Esophagus mucosa (tissue), 1 donor: ENCODE measurements at places on chromosomes 2 and 18. TPM values are rescaled to one million over a fixed set of nuclear protein-coding genes. Genes with fewer than 3 reads are reported as not detected.
A peak's percentile ranks its signal among the peaks of the same experiment; 100 is the strongest.

The CLEC4F gene
- not detected for total RNA-seq

The POTEC gene
- total RNA-seq, result not detected

The UGT1A5 gene
- 0.68 TPM for total RNA-seq

The BOK gene
- 35.0 TPM for total RNA-seq

The RAX gene
- total RNA-seq, result not detected

The VAMP8 gene
- total RNA-seq, result 264 TPM

The CABLES1 gene
- 7.8 TPM for total RNA-seq

The CRYBA2 gene
- not detected for total RNA-seq

The SOX11 gene
- total RNA-seq, result not detected

The NAPG gene
- 24.4 TPM for total RNA-seq

GRCh38 chr18:35711227-35711626 lies 129.7 kb downstream of the GALNT1 start:
- ATAC-seq, result no peak

- ATAC-seq, result no peak
These were observed 15.2 kb downstream of the IL18RAP start for GRCh38 chr2:102438111-102438510.

DNA sequence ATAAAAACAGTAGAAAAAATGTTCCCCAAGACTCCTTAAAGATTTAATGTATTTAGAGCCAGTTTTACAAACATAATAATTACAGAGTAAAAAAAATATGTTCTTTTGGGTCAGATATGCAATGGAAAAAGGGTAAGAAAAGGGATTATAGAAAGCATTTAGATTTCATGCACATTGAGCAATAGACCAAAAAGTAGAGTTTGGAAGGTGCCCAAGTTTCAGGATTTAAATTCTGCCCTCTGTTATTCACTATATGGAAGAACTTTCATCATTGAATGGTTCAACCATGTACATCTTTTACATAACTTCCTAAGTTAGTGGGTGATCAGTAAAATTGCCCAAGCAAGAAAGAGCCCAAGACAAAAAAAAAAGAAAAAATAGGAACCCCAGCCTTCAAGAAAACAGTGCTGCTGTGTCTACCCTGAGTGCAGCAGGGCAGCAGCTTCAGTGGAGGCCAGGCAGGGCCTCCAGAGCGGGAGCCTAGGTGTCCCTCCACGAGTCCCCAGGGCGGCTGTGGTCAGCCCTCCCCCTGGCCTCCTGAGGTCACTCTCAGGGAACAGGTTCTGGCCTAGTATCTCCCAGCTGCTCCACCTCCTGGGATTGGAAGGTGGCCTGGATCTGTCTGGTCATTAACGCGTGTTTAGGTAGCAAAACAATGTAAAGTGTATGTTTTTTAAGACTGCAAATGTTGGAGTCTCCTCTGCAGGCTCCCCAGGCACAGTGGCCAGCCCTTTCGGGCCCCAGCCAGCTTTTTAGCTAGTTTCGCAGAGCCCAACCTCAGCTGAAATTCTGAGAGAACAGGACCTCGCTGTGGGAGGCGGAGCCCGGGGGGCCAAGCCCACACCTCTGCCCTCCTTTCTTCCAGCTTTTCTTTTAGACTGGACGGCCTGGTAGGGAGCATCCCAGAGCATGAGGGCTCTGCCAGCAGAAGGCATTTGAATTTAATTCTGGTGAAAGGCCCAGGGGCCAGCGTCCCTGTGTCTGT lies 77.3 kb downstream of the TEX51 start:
- no peak for ATAC-seq

GRCh38 chr2:112625474-112626114 lies 20.1 kb upstream of the SLC20A1 start:
- ATAC-seq, result no peak

GRCh38 chr2:45885171-45885621 lies 233.7 kb downstream of the PRKCE start:
- ATAC-seq, result no peak

DNA sequence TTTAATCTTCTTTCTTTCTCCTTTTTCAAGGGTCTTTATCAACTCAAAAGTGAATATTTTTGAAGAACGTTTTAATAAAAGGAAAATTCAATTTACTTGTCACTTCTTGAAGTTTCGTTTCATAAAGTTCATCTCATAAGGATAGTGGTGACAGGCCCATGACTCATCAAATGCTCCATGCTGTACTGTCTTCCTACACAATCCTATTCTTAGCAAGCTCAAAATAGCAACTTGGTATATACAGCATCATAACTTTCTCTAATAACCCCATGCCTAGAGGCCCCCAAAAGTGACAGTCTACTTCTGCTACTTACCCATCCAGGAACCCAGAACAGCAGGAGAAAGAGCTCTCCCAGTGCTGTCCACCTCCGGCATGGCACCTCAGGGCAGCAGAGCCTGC lies 7.7 kb downstream of the FBXO15 start:
- ATAC-seq, result peak; percentile 36

- no peak for ATAC-seq
These were observed 2.6 kb downstream of the TET3 start for GRCh38 chr2:73987109-73987947.

- no peak for ATAC-seq
These were observed 31.8 kb upstream of the OTOS start for GRCh38 chr2:240172071-240172895.

GRCh38 chr2:2646433-2647051 lies 315.5 kb upstream of the MYT1L start:
- peak; percentile 60 for ATAC-seq

GRCh38 chr2:32947484-32948143 lies 861 bp downstream of the LTBP1 start:
- ATAC-seq, result peak; percentile 55

GRCh38 chr2:42084231-42084671 lies 36.4 kb downstream of the PKDCC start:
- ATAC-seq, result peak; percentile 20

- no peak for ATAC-seq
These were observed 31.5 kb downstream of the BABAM2 start for GRCh38 chr2:27921880-27922547.

GRCh38 chr2:59528525-59528924 lies 1024.9 kb downstream of the BCL11A start:
- ATAC-seq, result no peak

GRCh38 chr2:241207151-241207550 lies 18.7 kb downstream of the ANO7 start:
- ATAC-seq, result no peak

- peak; percentile 22 for ATAC-seq
These were observed 15.5 kb downstream of the PXDN start for GRCh38 chr2:1728821-1729220.

DNA sequence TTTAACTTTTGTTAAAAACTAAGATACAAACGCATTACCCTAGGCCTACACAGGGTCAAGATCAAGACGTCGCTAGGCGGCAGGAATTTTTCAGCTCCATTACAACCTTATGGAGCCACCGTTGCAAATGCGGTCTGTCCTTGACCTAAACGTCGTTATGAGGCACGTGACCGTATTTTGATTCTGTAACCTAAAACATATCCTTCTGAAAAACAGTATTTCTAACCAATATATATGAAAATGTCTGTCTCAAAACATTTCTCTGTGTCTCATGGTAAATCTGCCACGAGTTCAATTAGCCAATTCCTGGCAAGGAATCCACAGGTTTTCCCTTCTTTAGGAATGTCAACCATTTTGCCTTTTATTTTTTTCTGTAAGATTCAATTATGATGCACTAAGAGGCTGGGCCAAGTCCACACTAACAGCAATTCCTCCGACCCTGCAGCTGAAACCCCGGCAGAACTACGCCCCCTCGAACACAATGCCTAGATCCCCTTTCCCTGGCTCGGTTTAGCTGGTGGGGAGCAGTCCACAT lies 1.7 kb downstream of the RTN4 start:
- no peak for ATAC-seq

GRCh38 chr2:174031226-174031625 lies 66.1 kb upstream of the SP3 start:
- ATAC-seq, result no peak

GRCh38 chr2:182717416-182717815 lies 1.4 kb downstream of the DNAJC10 start:
- no peak for ATAC-seq

DNA sequence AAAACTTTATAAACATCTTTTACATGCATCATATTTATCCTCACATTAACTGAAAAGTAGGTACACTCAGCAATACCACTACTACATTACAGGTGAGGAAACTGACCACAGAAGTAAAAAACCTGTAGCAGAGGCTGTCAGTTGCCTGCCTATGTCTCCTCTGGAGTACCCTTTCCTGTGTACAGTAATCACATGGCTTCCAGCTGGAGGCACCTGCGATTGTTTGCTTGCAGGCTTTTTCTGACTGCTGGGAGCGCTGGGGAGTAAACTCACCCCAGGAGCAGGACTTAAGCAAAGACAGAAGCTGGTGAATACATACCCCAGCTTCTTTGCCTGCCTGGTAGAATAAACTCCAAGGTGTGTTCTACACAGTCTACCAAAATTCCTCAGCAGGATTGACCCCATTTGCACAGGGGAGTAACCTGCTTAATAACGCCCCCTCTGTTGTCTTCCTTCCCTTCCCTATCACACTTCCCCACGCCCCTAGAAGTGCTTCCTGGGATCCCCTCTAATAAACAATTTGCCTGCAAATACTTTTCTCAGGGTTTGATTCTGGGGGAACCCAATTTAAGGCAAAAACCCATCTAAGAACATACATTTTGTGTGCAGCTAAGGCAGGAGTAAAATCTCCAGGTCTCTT lies 138.9 kb downstream of the PTH2R start:
- no peak for ATAC-seq

DNA sequence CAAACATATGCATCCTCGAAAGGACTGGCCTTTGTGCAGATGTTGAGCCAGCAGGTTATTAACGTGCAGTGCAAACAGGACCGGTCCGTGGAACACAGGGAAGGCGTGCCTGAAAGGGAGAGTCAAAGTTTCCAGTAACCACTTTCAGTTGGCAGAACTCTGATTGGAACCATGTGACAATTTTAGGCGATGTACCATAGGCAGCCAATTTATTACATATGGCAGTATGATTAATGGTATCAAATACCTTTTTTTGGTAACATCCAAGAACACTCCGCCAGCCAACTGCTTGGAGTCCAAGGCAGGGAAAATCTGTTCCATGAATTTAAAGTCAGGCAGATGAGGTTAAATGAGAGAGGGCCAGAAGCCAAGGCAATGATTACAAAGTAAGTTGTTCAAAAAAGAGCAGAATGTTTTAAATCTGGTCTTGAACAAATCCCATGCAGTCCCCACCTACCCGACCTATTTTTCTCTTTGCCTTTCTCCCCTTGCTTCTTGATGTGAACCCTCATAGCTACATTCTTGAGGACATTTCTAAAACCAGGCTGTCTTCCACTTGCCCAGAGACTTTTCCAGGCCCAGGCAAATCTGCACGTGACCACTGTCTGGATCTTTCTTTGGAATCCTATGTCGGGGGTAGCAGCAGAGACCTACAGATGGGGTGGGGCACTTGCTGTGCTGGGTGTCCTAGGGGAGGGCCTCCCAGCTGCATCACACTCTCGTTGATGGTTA lies 351.7 kb downstream of the HRH4 start:
- ATAC-seq, result no peak

- peak; percentile 40 for ATAC-seq
These were observed 644 bp downstream of the PTGR3 start for GRCh38 chr18:75208155-75208835.

DNA sequence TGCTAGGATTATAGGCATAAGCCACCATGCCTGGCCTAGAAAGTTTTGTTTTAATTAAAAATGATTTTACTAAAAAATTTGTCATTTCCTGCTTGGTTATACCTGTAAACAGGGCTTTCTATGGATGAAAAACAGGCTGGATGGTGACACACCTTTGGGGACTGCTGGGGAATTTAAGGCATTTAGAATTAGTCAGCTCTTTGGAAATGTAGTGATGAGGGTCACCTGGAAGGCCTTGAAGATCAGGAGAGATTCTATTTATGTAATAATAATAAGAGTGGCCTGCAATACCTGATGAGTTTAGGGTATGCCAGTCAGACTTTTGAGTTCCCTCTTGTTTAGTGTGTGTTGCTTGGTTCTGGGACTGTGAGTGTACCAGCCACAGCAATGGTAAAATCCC lies 51.1 kb downstream of the RALBP1 start:
- no peak for ATAC-seq

DNA sequence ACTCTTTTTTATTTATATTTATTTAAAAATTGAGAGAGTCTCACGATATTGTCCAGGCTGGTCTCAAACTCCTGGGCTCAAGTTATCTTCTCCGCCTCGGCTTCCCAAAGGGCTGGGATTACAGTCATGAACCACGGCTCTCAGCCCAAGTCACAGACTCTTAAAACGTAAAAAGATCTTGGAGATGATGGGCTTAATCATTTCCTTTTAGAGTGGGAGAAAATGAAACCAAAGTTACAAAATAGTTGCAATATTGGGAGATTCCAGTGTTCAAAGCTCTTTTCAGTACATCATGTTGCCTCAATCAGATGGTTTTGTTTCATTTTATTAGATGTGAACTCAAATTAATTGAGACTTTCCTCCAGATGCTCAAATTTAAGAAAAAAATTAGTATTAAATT lies 151.4 kb upstream of the XPO1 start:
- ATAC-seq, result no peak

GRCh38 chr2:229794636-229795035 lies 80.3 kb upstream of the DNER start:
- ATAC-seq, result no peak

- ATAC-seq, result peak; percentile 97
These were observed 41.3 kb downstream of the REV1 start for GRCh38 chr2:99448556-99448955.

DNA sequence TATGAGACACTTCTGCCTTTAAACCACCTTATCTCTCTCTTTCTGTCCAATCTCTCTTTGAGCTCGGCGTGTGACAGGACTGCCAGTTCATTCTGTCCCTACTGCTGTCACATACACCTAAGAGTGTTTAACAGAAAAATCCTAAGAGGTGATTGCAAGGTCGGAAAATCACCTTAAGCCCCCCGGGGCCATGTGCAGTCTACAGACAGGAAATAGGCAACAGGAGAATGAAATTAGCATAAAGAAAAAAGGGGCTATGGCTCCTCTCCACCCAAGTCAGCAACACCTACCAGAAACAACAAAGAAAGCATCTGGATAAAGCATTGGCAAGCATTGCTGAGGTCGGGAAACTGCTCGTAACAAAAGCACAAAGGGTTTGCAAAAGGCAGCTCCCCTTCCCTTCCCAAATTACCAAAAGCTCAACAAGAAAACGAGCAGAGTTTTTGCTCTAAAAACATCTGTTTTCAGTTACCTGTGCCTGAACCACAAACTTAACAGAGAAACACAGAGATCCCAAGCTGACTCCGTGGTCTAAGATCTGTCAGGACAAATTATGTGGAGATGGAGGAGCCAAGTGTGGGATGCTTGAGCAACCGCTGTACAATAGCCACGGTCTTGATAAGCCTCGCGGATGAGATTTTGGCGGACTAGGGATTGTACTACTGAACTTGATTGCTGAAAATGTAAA lies 30.4 kb downstream of the ANKRD44 start:
- ATAC-seq, result no peak

GRCh38 chr2:199677881-199678280 lies 173.1 kb downstream of the FTCDNL1 start:
- no peak for ATAC-seq

- ATAC-seq, result no peak
These were observed 99.3 kb downstream of the SPOPL start for GRCh38 chr2:138600732-138601457.

DNA sequence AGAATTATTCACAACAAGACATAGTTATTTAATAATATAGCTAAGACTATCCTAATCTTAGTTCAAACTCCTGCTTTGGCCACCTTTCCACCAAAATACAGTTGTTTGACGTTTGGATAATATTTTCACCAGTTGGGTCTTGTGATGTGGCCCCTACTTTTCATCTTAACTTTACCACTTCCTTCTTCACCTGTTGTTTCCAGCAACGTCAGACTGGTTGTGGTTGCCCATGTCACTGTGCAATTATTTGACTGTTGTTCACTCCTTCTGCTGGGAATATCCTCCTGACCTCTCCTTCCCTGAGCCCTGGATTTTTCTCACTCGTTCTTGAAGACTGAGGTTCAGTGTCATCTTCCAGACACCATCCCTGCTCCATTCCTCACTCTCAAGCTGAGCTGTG lies 132.2 kb upstream of the RASGRP3 start:
- ATAC-seq, result no peak
